ENCODE measurements at places on chromosomes 12 and 14. TPM values are rescaled to one million over a fixed set of nuclear protein-coding genes. Genes with fewer than 3 reads are reported as not detected.

TMEM30B gene
- total RNA-seq: 1.3 TPM

KLHDC1 gene
- total RNA-seq: 0.81 TPM

SLC7A8 gene
- total RNA-seq: 0.89 TPM

TMTC3 gene
- 5.8 TPM for total RNA-seq

PMCH gene
- total RNA-seq: not detected

SRSF9 gene
- 140 TPM for total RNA-seq

STON2 gene
- total RNA-seq: 0.05 TPM

SLC25A47 gene
- total RNA-seq: not detected

RD3L gene
- total RNA-seq: not detected

Data from activated CD4-positive, alpha-beta T cell treated with anti-CD3 and anti-CD28 coated beads for 36 hours (primary cell).